H54 (cell line): ENCODE measurements at places on chromosomes 2 and 18.

DNA sequence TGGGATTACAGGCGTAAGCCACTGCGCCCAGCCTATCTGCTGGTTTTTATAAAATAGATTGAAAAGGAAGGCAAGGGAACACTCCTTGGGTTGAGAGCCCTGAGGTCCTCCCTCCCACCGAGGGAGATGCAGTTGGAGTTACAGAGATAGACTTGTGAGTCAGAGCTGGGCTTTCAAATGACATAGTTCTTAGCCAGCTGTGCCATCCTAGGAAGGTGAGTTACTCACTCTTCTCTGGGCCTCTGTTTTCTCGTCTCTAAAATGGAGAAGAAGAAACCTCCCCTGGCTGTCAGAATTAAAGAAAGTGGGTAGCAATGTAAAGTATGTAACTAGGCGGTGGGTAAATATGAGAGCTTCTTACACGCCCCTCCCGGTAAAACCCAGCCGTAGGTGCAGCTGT is 2.4 kb downstream of the LRRFIP1 start:
- DNase-seq = peak; percentile 77

GRCh38 chr2:173402405-173402974 is 47.8 kb downstream of the CDCA7 start:
- DNase-seq = peak; percentile 68

GRCh38 chr2:195212586-195212985 is 444.4 kb upstream of the SLC39A10 start:
- no peak for DNase-seq

DNA sequence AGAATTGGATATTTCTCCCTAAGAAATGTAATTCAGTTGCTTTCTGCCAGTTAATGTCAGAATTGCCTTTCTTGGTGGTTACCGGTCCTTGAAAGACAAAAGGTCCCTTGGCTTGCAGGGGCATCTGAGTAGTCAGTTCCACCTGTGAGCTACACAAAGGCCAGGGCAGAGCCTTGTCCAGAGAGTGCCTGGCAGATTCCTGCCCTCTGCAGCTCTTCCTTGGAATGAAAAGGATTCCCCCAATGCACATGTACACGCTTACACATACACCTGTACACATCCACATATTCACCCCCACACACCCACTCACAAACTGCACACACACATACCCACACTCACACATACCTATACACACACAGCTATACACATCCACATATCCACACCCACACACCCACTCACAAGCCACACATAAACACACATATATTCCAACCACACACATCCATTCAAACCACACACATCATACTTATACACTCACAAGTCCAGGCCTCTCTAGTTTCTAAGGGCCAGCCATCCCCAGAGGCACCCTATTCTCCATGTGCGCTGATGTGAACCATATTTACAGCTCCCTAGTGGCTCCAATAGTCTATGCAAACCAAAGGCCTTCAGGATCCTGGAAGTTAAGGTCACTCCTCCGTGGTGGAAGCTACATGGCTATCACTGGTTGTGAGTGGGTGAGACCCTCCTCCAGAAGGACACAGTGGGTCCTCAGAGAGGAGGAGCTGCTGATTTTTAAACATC is 9.6 kb downstream of the CYRIA start:
- DNase-seq = no peak

GRCh38 chr2:40218679-40219078 is 233.2 kb downstream of the SLC8A1 start:
- DNase-seq = no peak

GRCh38 chr2:151098841-151099240 is 162.8 kb downstream of the RBM43 start:
- DNase-seq = no peak

DNA sequence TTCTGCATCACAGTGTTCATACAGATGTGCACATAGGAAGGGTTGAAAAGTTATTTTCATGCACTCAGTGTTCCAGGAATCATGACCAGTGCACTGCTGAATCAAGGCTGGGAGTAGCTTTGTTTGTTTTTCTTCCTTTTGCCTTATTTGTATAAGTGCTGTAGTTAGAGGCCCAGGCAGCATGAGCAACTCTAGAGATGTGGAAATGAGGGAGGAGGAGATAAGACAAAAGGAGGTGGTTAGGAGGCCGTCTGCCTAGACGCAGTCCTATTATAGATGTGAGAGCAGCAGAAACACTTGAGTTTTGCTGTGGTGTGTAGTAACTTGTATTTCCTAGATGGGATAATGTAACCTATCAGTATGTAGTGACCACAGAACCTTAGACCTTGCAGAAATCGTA is 264.3 kb upstream of the RASGRP3 start:
- DNase-seq = no peak

DNA sequence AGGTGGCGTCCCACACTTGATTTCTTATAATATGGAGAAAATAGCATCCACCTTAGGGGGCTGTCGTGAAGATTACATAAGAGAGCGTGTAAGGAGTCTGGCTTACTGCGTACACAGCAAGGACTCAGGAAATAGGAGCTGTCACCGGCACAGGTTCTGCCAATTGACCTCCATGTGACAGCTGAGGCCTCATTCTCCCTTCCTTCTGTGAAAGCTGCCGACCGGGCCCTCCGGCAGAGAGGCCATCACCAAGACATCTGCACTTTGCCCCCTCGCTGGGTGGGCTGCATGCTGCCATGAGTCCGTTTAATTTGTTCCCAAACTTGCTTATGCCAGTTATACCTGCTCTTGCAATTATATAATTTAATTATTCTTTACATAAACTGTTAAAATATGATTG is 27.7 kb downstream of the HS1BP3 start:
- no peak for DNase-seq

- no peak for DNase-seq
These were observed 32.0 kb upstream of the ARL5A start for GRCh38 chr2:151860210-151860609.

- DNase-seq = no peak
These were observed 109.4 kb downstream of the KCTD1 start for GRCh38 chr18:26438980-26439379.

DNA sequence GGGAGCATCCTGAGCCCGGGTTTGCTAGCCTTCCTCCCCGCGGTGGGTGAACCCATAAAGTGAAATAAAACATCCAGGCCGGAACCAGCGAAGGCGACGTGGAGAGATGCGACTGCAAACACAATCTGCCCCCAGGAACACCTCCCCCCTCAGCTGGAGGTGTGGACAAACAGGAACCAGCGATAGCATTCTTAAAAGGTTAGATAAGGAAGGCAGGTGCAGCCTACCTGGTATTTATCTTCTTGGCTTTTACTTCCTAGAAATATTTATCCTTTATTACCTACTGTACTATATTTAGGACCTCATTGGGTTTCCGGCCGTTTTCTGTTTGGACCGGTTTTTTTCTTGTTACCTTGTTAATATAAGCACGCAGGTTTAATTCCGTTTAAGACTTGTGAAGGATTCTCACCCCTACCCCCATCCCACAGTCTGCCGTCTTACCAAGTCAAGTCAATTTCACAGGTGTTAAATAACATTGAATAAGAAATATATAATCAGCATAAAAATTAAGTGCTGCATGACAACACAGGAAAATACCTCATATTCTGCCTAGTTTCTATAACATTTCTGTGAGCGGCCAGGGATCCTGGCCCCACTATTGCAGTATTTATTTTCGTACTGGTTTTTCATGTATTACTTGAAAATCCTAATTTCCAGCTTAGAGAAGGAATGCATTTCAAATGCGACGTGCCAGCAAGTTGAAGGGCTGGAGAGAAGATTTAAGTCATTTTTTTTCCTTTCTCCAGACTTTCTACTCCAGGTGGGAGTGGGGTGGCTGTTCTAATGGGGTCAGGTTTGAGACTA is 224.0 kb upstream of the ID2 start:
- no peak for DNase-seq

DNA sequence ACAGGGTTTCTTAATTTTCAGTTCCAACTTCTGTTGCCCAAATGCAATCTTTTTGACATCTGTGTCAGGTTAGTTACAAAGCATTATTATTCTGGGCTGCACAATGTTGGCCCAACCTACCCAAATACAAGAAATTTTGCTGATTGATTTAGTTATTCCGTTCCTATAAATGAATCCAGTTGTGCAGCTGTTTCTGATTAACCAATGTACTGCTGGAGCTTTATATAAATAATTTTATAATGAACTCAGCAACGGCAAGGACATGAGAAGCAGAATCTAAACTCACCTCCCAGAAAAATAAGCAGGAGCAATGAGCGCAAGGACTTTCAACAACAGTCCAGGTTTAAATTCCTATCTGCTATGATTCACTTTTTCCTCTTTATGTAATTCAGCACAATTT is 76.3 kb upstream of the WIPF1 start:
- no peak for DNase-seq

- DNase-seq = no peak
These were observed 582.1 kb upstream of the SETBP1 start for GRCh38 chr18:44098551-44099098.

GRCh38 chr2:14903709-14904374 is 271.3 kb downstream of the LRATD1 start:
- peak; percentile 62 for DNase-seq

- DNase-seq = no peak
These were observed 35.1 kb downstream of the LOXHD1 start for GRCh38 chr18:46621871-46622270.

DNA sequence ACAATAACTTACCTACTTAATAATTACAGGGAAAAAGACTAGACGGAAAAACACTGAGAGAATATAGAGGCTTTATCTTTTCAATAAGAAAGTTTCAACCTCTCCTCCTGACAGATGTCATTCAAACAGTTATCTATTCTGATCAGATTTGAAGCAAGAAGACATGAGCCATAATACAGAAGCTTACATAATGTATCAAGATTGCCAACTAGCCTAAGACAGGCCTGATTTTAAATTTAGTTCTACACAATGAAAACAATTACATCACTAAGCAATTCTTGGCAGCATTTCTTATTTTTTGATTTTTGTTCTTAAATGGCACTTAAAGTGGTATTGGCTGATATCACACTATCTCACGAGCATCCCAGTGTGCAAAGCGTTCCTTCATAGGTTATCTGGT is 41.6 kb downstream of the GPR155 start:
- no peak for DNase-seq

- no peak for DNase-seq
These were observed 81.9 kb upstream of the TXNDC2 start for GRCh38 chr18:9803698-9804516.

GRCh38 chr2:108447947-108448677 is 894 bp upstream of the GCC2 start:
- no peak for DNase-seq

DNA sequence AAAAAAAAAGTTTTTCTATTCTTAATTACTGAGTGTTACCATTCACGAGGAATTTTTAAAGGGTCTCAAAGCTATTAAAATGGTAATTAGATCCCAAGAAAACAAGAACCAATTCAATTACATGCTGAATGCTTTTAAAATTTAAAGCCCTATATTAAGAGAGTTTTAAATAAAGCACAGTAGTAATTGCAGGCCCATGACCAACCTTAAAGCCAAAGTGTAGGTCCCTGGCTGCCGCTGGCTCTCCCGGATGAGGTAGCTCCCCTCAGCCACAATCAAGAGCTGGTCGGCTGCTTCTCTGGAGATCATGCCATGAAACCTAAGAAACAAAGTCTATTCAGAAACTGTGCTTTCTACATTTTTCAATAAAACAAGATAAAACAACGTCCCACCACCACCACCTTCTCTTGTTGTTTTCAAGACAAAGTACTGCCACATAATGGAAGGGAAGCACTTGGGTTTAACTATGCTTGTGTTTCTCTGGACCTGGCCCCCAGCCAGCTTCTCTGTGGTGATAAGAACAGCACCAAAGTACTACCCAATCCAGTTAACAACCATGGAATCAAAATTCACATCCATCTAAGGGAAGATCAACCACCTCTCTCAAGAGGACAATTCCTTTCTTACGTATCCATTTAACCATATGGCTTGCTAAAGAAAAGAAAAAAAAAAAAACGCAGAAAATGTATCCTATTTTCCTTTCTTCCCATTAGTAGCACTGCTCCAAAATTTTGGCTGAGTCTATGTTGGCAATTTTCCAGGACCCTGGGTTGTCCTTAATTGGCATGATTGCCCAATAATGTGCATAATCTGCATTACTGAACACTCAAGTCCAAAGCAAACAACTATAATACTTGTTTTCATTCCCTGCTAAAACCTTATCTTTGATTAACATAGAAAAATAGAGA is 90.1 kb downstream of the CHN1 start:
- DNase-seq = no peak

DNA sequence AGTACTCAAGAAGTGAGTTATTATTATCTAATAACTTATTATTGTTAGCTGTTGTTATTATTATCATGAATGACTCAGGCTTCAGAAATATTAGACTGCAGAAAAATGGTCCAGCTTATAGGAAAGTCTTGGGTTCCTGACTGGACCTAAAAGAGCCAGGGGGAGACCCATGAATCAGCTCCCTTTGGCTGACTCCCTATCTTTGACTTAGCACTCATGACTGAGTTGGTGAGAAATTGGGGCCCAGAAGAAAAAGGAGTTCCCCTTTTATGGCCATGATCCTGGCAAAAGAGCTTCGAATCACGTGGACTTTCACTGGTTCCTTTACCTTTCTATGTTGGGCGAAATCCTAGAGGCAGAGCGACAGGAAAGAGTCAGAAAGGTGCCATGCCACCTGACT is 145.8 kb downstream of the MYO3B start:
- DNase-seq = no peak

DNA sequence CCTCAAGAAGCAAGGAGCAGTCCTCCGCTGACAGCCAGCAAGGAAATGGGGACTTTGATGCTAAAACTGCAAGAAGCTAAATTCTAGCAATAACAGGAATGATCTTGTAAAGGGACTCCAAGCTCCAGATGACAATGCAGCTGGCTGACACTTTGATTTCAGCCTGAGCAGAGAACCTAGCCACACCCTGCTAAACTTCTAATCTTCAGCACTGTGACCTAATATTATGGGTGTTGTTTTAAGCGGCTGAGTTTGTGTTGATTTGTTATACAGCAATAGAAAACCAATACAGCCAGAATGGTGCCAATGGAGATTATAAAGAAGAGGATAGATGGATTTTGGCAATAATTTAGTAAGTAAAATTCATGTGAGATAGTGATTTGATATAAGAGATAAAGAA is 196.7 kb upstream of the SPHKAP start:
- no peak for DNase-seq

DNA sequence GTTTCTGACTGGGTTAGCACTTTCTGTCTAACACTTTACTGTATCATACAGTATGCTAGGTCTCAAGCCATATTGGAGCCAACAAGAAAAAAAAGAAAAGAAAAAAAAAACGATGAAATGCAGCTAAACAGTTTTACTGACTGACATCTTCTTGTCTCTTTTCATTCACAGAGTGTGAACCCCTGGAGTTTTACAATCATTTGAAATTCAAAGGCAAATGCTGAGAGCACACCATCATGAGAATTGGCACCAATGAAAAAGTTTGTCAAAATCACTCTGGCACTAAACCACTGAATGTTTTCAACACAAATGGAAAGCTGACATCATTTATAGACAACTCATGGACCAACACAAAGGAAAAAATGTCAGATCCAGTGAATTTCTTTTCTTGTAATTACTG is 513.3 kb downstream of the LRRTM4 start:
- DNase-seq = no peak

GRCh38 chr18:12750715-12751502 is 48.1 kb downstream of the PSMG2 start:
- no peak for DNase-seq
